ENCODE measurements at places on chromosomes 11 and 22.

DNA sequence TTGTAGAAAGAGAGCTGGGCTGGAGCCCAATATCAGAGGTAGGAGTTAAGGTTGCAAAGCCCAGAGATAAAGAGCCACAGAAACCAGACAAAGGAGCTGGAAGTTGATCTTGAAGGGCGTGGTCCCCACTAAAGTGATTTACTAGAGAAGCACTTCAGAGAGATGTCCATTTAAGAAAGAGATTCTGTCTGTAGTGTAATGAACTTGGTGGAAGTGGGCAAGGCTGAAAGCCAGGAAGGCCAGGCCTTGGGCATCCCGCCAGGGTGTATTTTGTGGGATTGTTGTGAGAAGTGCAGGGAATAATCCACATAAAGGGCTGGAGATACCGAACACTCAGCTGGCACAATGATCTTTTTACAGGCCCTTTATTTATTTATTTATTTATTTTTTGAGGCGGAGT, 1398.8 kb downstream of the TBC1D22A start:
- no peak for DNase-seq
- no peaks in the 10 kb centered on the region for H3K27me3 ChIP-seq
- no peak overlapping the region for H3K27ac ChIP-seq
- H3K36me3 ChIP-seq, result no peaks in the 10 kb centered on the region

DNA sequence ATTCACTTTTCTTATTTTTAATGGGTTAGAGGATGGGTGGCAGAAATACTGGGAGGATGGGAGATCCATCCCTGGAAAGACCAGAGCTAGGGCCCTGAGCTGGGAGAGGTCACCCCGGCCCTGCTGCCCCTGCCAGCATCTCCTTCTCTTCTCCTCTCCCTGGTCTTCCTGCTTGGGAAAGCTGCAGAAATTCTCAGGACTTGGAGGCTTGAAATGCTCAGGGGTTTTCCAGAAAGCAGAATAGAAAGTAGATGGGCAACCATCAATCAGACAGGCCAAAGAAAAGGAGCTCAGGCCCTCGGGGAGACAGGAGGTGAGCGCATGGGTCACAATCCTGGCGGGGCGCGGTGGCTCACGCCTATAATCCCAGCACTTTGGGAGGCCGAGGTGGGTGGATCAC, 1.5 kb downstream of the APOBEC3H start:
- peaks cover 12% of the 10 kb centered on the region for H3K4me1 ChIP-seq
- H3K4me3 ChIP-seq, result no peak overlapping the region
- H3K36me3 ChIP-seq, result no peaks in the 10 kb centered on the region

DNA sequence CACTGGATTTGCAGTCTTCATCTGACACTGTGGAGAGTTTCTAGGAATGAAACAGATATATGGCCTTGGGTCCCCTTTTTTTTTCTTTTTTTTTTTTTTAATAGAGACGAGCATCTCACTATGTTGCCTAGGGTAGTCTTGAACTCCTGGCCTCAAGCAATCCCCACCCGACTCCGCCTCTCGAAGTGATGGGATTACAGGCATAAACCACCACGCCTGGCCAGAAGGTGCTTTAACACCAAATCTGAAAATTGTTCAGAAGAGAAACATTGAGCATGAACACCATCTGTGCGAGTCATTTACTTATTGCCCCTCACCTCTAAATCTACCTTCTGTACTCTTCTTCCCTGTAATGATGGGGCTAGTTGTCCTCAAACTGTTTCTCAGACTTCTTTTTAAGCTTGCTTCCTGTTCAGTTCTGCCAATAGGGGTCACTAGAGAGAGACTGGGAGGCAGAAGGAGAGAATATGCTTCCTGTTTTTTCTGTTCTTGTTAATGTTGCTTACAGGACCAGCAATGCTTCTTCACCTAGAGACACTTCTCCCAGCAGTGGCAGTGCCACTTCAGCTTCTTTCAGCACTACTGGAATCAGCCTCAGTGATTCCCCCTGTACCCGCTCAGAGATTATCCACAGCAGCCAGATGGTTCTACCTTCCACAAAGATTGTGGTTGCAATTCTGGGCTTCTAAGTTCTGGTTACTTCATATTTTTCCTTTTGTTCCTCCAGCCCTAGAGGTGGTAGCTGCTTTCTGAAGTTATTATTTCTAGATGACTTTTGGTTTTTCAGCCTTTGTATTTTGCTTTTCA, 20.8 kb upstream of the ZBED5 start:
- no peak overlapping the region for H3K4me3 ChIP-seq
- peaks cover 40% of the 10 kb centered on the region for H3K36me3 ChIP-seq
- H3K27ac ChIP-seq, result peak overlapping the region; percentile 40
- no peak for DNase-seq
- peaks cover 18% of the 10 kb centered on the region for H3K4me1 ChIP-seq

DNA sequence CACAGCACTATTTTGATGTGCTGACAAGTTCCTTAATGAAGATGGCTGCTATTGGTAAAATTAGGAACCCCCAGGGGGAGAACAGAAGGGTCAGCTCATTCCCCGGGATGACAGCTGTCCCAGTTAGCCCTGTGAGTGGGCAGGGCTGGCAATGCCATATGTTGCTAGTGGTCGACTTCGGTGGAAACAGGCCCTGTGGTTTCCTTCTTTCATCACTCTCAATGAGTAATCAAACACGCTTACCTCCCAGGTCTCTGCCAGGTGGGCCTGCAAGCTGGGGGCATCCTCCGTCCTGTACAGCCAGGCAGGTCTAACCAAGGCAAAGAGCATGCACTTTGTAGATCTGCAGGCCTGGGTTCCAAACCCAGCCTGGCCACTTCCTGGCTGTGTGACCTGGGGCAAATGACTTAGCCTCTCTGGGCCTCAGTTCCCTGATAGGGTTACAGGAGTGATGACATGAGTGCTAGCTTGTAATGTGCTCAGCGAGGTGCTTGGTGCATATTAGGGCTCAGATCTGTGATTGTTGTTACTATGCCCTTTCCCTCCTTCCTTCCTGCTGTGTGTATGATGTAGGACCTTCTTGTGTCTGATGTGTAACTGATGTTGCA, 85.2 kb downstream of the TSPAN18 start:
- no peaks in the 10 kb centered on the region for H3K36me3 ChIP-seq
- no peak overlapping the region for H3K27ac ChIP-seq
- peaks cover 13% of the 10 kb centered on the region for H3K4me1 ChIP-seq
- no peak for DNase-seq
- H3K27me3 ChIP-seq, result no peaks in the 10 kb centered on the region

GRCh38 chr11:83012168-83013067, 59.3 kb downstream of the RAB30 start:
- no peaks in the 10 kb centered on the region for H3K36me3 ChIP-seq
- no peak for DNase-seq
- no peak overlapping the region for H3K27ac ChIP-seq
- peaks cover 12% of the 10 kb centered on the region for H3K4me1 ChIP-seq
- no peak overlapping the region for H3K4me3 ChIP-seq
- H3K27me3 ChIP-seq, result no peaks in the 10 kb centered on the region

DNA sequence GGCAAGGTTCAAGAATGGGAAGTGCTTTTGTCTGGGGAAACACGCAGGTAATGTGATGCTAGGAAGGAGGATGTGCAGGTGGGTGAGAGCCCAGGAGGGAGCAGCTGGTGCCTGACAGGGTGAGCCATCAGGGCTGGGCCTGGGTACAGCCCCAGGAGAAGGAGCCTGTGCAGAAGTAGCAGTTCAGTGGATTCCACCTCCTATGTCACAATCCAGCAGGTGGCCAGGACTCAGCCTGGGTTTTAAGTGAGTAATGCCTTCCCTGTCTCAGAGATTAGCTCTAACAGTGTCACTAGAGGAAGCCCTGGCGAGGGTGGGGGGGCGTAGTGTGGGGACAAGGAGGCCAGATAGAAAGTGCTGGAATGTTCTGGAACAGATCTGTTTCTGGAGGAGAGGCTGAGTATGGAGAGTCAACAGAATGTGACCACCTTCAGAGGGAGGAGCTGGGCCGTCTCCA, 8.1 kb downstream of the RIC8A start:
- no peak for DNase-seq
- no peak overlapping the region for H3K4me3 ChIP-seq
- peaks cover 17% of the 10 kb centered on the region for H3K36me3 ChIP-seq
- no peaks in the 10 kb centered on the region for H3K27me3 ChIP-seq

- peaks cover 13% of the 10 kb centered on the region for H3K4me1 ChIP-seq
- no peaks in the 10 kb centered on the region for H3K36me3 ChIP-seq
- H3K4me3 ChIP-seq, result peak overlapping the region; percentile 68
- H3K27ac ChIP-seq, result no peak overlapping the region
- no peak for DNase-seq
These were observed 1336.2 kb downstream of the BRD1 start for GRCh38 chr22:48491451-48491941.

GRCh38 chr11:102806296-102806695, 8.3 kb upstream of the MMP1 start:
- peaks cover 8% of the 10 kb centered on the region for H3K4me1 ChIP-seq
- H3K27me3 ChIP-seq, result no peaks in the 10 kb centered on the region
- no peaks in the 10 kb centered on the region for H3K36me3 ChIP-seq
- no peak for DNase-seq
- no peak overlapping the region for H3K27ac ChIP-seq

DNA sequence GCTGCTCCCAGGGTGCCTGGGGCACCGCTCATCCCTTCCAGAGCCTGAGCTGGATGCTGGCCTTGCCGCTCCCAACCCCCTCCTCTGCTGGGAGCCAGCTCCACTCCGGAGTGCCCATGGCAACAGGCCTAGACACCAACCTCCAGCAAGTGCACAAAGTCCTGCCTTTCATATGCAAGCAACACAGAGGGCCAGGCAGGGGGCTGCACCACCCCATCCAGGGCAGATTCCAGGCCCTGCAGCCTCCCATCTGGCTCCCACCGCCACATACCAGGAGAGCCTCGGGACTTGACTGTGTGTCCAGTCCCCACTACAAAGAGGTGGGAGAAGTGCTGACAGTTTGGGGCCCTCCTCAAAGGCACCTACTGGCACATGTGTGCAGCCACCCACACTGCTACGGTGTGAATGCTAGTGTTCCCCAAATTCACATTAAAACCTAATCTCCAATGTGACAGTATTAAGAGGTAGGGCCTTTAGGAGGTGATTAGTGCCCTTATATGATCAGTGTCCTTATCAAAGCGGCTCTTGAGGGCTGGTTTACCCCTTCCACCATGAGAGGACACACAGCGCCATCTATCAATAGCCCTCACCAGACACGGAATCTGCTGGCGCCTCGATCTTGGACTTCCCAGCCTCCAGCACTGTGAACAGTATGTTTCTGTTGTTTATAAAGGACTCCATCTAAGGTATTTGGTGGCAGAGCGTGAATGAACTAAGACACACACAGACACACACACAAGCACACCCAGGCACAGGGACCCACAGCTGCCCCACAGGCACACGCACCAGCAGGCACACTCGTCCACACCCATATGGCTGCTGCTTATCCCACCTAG, 16.2 kb downstream of the ARVCF start:
- H3K36me3 ChIP-seq, result no peaks in the 10 kb centered on the region
- H3K4me3 ChIP-seq, result no peak overlapping the region
- DNase-seq, result no peak
- H3K27ac ChIP-seq, result no peak overlapping the region
- peaks cover 7% of the 10 kb centered on the region for H3K4me1 ChIP-seq

GRCh38 chr11:69294571-69295078, 670 bp downstream of the MYEOV start:
- H3K4me3 ChIP-seq, result no peak overlapping the region
- H3K36me3 ChIP-seq, result no peaks in the 10 kb centered on the region
- DNase-seq, result no peak
- H3K27me3 ChIP-seq, result no peaks in the 10 kb centered on the region

- H3K4me3 ChIP-seq, result no peak overlapping the region
- no peaks in the 10 kb centered on the region for H3K36me3 ChIP-seq
- peaks cover 7% of the 10 kb centered on the region for H3K27me3 ChIP-seq
- peaks cover 5% of the 10 kb centered on the region for H3K4me1 ChIP-seq
These were observed 95.7 kb upstream of the UBASH3B start for GRCh38 chr11:122559734-122560382.

GRCh38 chr11:33709466-33709865, 8.8 kb upstream of the C11orf91 start:
- no peaks in the 10 kb centered on the region for H3K27me3 ChIP-seq
- peaks cover 22% of the 10 kb centered on the region for H3K36me3 ChIP-seq
- no peak overlapping the region for H3K4me3 ChIP-seq
- no peaks in the 10 kb centered on the region for H3K4me1 ChIP-seq

DNA sequence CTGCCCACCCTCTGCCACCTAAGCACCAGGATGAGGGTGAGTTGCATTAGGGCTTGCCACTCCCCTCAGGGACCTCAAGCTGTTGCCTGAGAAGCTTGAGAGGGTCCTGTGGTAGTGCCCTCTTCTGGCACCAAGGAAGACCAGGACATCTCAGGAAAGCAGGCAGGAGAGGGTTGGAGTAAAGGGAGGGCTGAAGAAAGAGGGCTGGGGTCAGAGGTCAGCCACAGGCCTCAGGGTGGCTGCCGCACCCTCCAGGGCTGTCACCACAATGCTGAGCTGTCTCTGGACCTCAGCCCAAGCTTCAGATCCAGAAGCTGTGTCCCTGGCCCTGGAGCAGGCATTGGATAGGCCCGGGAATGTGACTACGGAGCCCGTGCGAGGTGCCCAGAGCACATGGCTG, 4.1 kb downstream of the SAC3D1 start:
- no peak overlapping the region for H3K4me3 ChIP-seq
- peaks cover 3% of the 10 kb centered on the region for H3K36me3 ChIP-seq
- H3K27me3 ChIP-seq, result no peaks in the 10 kb centered on the region
- H3K4me1 ChIP-seq, result peaks cover 14% of the 10 kb centered on the region
- no peak for DNase-seq

GRCh38 chr11:13461291-13461690, 1.7 kb downstream of the BTBD10 start:
- no peaks in the 10 kb centered on the region for H3K27me3 ChIP-seq
- DNase-seq, result no peak
- H3K4me1 ChIP-seq, result peaks cover 18% of the 10 kb centered on the region
- H3K27ac ChIP-seq, result peak overlapping the region; percentile 34

DNA sequence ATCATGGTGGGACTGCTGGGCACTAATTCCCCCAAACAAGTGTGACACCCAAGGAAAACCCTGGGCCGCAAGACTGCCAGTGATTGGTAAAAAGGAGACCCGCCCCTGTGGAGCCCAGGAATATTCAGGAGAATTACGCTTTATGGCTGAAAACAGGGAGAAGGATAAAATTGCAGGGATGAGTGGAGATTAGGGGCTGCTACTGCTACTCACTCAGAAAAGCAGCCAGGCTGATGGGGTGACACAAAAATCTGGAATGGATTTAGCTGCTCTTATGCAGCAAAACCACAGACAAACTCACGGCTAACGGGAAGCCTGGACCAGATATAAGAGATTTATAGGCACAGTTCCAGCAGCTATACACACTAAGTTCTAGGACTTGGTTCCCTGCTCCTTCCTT, 4.4 kb upstream of the FBXO3 start:
- peaks cover 23% of the 10 kb centered on the region for H3K4me1 ChIP-seq
- no peak for DNase-seq
- no peak overlapping the region for H3K27ac ChIP-seq
- no peak overlapping the region for H3K4me3 ChIP-seq

DNA sequence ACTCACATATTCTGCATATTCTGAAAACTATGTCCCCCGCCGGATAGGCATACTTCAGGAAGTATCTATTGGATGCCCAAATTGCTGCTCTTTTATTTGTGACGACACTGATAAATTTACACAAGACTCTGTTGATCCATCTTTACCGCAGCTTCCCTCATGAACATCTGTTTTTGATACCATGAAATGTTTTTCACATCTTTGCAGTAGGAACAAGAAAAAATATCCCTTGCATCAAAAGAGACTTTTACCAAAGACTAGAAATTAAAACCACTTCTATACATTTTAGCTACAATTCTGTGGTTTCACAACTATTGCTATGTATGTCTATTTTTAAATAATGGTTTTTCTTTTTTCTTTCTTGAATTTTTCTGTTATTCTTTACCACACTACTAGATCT, 15.3 kb downstream of the POU2AF2 start:
- no peaks in the 10 kb centered on the region for H3K4me1 ChIP-seq
- no peak for DNase-seq
- H3K27me3 ChIP-seq, result peaks cover 56% of the 10 kb centered on the region
- no peak overlapping the region for H3K4me3 ChIP-seq
- no peaks in the 10 kb centered on the region for H3K36me3 ChIP-seq
